ENCODE measurements at places on chromosomes 12 and 14.

GRCh38 chr14:59964251-59965007 lies 44.5 kb downstream of the LRRC9 start:
- DNase-seq, result no peak

GRCh38 chr12:54053003-54053750 lies 458 bp upstream of the HOXC4 start:
- no peak for DNase-seq

GRCh38 chr12:5230156-5230555 lies 186.5 kb downstream of the KCNA5 start:
- DNase-seq, result no peak

DNA sequence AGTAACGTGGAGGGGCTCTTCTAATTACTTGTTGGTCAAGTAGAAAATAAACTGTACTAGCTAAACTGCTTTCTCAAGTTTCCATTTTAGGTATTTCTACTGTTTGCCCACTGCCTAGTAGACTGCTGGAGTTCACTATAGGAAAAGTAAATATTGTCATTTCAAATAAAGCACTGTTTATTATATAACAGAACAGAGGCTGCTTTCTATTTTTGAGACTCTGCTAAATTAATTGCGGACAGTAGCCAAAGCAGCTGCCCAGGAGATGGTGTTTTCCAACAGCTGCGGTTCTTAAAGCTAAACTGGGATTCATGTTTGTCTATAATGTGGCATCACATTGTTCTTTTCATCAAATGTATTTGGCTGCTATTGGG lies 15.9 kb upstream of the SIX1 start:
- DNase-seq, result no peak

DNA sequence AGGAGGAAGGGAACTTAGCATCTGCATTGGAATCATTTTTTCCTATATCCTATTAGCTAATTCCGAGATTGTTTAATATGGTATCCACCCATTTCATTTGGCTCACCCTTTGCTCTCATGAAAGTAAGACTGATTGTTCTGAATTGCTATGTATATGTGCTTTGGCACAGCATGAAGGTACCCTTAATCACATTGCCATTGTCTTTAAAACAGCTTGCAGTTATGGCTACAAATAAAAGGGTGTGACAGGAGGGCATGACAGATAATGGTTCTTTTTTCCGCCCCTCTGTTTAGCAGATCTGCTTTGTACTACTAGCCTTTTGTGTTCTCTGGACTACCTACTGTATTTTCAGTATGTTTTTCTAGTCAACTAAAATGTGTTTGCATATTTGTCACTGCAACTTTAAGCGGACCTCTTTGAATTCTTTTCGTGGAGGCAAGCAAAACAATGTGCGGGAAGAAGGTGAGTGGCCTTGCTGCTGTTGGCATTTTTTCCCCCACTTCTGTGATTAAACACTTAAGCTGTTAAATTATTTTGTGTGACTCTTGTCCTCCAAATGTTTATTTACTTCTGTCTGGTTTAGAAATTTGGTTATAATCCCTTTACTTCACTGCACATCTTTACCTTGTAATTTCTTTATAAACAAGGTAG lies 35.8 kb downstream of the FBXO34 start:
- DNase-seq, result no peak
